ENCODE measurements at places on chromosomes 1 and 21.

- no peak for DNase-seq
Measured at GRCh38 chr21:45385549-45386050, 19.4 kb upstream of the COL18A1 start.

GRCh38 chr1:208065862-208066261 lies 154.9 kb upstream of the CD34 start:
- no peak for DNase-seq

DNA sequence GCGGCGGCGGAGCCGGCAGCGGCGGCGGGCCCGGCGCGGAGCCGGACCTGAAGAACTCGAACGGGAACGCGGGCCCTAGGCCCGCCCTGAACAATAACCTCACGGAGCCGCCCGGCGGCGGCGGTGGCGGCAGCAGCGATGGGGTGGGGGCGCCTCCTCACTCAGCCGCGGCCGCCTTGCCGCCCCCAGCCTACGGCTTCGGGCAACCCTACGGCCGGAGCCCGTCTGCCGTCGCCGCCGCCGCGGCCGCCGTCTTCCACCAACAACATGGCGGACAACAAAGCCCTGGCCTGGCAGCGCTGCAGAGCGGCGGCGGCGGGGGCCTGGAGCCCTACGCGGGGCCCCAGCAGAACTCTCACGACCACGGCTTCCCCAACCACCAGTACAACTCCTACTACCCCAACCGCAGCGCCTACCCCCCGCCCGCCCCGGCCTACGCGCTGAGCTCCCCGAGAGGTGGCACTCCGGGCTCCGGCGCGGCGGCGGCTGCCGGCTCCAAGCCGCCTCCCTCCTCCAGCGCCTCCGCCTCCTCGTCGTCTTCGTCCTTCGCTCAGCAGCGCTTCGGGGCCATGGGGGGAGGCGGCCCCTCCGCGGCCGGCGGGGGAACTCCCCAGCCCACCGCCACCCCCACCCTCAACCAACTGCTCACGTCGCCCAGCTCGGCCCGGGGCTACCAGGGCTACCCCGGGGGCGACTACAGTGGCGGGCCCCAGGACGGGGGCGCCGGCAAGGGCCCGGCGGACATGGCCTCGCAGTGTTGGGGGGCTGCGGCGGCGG lies 1.0 kb downstream of the ARID1A start:
- DNase-seq: no peak

- no peak for DNase-seq
Measured at GRCh38 chr1:25808481-25809244, 8.7 kb downstream of the SELENON start.

All from SW480 (cell line).